Fibroblast of villous mesenchyme (primary cell): ENCODE measurements at places on chromosomes 12 and 14. TPM values are rescaled to one million over a fixed set of nuclear protein-coding genes. Genes with fewer than 3 reads are reported as not detected.
A peak's percentile ranks its signal among the peaks of the same experiment; 100 is the strongest.

DNA sequence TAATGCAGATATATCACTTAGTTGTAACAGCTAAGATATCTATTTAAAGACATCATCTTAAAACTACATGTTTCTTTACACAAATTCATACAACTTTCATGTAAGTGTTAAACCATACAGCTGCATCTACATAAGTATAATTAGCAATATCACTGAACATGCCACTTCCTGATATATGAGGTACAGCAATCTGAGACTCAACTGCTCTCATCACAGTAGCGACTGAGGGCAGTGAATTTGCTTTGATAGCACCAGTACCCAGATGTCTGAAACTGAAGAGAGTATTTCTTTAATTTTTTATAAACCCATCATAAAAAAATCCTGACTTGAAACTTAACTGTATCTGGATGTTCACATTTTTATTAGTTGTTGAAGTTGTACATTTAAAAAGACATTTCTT, 34.7 kb upstream of the NUAK1 start:
- no peak for DNase-seq

The CCDC175 gene
- total RNA-seq = not detected in 2 replicates

DNA sequence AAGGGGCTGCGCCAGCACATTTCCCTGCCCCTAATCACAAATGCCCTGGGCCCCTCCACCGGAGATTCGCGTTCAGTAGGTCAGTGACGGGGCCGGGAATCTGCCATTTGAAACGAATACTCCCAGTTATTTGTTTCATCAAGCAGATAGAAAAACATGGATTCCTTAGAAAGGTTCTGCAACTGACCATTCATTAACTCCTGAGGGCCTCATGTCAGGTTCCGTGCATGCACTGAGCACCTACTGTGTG, 25.6 kb upstream of the UBC start:
- DNase-seq = no peak

The E2F7 gene
- 10.4 and 17.4 TPM in 2 replicates for total RNA-seq

DNA sequence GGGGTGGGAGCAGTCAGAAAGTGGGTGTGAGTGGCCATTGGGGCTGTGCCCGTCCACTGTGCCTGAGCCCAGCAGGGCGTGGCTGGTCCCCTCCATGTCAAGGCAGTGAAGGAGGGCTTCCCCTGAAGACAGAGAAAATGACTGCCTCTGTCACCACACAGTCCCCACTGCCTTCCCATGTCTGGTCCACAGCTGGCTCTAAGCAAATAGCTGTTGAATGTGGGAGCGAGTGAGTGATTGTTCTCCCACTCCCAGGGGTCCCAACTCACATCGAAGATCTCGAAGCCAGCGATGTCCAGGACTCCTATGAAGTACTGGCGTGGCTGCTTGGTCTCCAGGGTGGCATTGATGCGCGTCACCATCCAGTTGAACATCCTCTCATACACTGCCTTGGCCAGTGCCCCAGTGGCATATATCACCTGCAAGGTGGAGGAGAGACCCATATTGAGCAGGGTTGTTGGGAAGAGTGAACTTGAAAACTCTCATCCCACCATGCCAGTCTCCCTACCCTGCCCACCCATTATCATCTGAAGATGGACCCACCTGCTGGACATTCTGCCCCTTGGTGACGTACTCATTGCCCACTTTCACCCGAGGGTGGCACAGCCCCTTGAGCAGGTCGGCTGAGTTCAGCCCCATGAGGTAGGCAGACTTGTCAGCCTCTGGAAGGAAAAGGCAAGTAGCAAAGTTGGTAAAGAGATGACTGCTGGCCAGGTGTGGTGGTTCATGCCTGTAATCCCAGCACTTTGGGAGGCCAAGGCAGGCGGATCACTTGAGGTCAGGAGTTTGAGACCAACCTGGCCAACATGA, 6.6 kb downstream of the MYH7 start:
- no peak for DNase-seq

DNA sequence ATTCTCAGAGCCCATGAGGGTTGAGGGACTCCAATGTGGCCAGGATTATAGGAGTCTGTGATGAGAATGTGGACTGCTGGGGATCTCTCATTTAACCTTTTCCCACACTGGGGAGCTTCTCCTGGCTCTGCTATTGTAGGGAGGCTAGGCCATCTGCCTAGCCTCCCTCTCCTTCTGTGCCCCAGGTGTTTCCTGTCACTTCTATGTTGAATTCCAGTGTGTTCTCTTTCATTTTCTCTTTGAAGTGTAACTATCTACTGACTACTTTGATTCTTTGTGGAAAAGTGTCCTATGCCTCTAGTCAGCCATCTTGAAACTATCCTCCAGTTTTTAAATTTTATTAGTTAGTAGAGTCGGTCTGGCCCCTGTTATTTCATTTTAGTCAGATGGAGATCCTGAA, 53.4 kb upstream of the ABCD2 start:
- DNase-seq = no peak

The PRPH gene
- total RNA-seq = under 0.01 TPM in 1 of 2 replicates, not detected in the other

DNA sequence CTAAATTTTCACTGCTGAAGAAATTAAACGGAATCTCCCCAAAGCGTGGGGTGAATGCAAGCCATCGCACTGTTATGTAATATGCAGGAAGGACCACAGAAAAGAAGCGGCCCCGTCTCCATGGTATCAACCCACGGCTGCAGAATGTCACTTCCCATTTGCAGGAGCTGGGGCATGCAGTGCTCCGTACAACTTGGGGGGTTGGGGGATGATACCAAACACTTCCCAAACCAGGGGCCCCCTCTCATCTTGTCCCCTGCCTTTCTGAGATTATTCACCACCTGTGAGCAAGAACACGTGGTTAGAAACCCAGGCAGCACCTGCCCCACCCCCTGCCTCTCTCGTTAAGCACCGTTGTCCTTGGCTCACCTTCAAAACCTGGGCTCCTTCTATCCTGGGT, 505.1 kb upstream of the TMEM132C start:
- DNase-seq = no peak

DNA sequence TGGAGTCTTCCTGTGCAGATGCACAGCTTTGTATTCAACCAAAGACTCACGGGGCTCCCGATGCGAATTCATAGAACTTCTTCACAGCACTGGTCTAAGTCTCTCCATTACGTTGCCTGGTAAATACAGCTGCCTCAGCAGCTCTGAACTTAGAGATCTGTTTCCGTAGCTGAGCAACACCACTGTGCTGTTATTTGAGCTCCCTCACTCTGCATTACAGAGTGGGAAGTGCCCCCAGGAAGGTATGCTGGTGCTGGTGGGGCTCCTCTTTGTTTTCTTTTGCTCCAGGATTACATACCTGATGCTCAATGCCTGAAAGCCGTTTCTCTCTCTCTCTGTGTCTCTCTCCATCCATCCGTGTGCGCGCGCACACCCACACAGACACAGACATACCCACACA, 227.5 kb upstream of the RMST start:
- DNase-seq = no peak

The RNFT2 gene
- total RNA-seq = 6.1 and 7.3 TPM in 2 replicates

The RNASE7 gene
- total RNA-seq = not detected in 2 replicates

- DNase-seq = no peak
These were observed 7.8 kb downstream of the CKB start for GRCh38 chr14:103514596-103515421.

The TEAD4 gene
- 22.0 and 22.5 TPM in 2 replicates for total RNA-seq

GRCh38 chr12:85065837-85066482, 29.8 kb downstream of the LRRIQ1 start:
- peak; percentile 1 for DNase-seq

GRCh38 chr12:78793491-78793890, 71.1 kb upstream of the SYT1 start:
- peak; percentile 55 for DNase-seq

DNA sequence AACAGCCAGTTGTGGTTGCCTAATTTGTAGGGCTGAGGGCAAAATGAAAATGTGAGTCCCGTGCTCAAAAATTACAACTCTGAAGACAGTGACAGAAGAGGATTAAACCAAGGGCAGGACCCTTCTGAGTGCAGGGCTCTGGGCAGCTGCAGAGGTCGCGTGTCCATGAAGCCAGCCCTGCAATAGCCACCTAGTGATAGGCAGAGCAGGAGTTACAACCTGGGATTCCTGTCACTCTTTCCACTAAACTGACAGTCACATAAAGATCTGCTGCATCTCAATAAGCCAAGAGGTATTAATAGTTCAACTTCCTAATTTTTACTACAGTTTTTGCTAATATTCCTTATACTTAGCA, 94.1 kb downstream of the SLC2A13 start:
- DNase-seq = no peak

The EPYC gene
- total RNA-seq = not detected in 2 replicates
